Activated CD8-positive, alpha-beta memory T cell treated with anti-CD3 and anti-CD28 coated beads for 48 hours (primary cell): ENCODE measurements at places on chromosomes 2 and 18.

DNA sequence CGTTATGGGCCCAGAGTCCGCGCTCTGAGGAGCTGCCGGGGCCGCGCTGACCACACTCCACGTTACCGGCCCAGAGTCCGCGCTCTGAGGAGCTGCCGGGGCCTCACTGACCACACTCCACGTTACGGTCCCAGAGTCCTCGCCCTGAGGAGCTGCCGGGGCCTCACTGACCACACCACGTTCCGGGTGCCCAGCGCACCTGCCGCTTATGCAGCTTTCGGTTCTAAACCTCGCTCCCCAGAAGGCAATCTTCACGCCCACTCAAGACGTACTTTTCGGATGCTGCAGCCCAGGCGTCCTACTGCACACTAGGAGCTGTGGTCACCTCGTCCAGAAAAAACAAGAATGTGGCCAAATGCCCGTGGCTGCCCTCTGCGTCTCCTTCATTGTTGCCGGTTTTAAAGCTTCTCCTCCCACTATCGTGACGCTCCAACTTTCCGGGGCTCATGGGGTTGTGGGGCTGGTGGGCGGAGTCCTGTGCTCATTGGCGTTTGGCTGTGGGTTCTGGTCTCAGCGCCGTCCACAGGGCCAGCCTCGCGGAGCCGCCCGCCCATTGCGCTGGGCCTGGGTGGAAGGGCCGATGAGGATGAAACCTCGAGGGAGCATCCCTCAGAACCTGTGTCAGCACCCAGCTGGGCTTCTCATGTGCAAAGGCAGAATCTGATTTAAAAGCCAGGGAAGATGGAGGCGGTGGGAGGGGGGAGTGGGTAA, 11.9 kb downstream of the KCNG2 start:
- DNase-seq, result no peak

DNA sequence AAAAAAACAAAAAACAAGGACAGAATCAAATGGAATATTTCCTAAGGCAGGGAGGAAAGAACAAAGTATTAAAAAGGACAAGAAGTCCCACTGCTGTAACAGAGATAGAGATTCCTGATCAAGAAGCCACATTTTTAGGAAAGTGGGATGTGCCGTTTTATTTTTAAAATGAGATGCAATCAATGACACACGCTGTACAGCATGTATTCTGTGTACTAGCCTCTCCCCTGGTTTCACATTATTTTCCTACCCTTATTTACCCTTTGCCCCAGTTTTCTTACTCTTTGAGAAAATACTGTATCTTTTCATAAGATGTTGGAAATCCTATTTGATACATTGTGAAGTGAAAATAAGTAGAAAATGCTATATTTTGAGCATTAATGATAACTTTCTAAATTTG, 45.8 kb downstream of the E2F6 start:
- DNase-seq, result no peak

GRCh38 chr2:174791020-174791419, 26.7 kb upstream of the CHRNA1 start:
- DNase-seq, result no peak

- DNase-seq, result no peak
Measured at GRCh38 chr18:27143580-27144287, 41.4 kb downstream of the CHST9 start.

GRCh38 chr2:217960351-217960750, 42.4 kb downstream of the TNS1 start:
- DNase-seq, result no peak
